HCT116 (cell line): ENCODE measurements at places on chromosomes 5 and 9.

DNA sequence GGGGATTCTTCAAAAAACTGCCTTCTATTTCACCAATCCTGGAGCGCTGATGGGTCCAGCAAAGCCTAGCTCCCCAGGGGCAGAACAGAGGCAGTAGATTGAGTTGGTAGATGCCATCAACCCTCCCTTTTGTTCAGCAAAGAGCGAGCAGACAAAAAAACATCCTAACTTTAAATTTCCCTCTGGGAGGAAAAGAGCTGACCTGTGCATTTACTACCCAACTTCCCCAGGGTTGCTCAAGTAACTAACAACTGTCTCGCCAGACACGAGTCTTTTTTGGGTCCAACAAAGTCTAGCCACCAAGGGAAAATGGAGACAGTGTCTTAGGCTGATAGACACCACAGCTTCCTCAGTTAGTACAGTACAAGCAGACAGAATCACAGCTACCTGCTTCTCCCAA is 476.3 kb upstream of the GRIA1 start:
- no peak for DNase-seq

- DNase-seq, result no peak
These were observed 24.6 kb upstream of the ANKH start for GRCh38 chr5:14896131-14896530.

DNA sequence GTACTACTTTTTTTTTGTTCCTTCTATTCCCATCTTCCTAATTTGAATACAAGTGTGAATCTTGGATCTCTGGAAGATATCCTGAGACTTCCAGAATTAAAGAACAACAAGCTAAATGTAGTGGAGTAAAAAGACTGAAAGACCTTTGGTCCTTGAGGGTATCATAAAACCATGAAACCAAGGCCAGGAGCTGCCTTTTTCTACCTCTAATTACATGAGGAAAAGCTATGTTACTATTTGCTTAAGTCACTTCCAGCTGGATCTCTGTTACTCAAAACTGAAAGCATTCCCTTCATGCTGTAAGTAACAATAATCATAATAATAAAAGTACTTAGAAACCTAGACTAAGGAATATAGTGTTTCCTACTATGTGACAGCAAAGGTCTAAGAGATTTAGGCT is 649.6 kb downstream of the KCTD16 start:
- no peak for DNase-seq

DNA sequence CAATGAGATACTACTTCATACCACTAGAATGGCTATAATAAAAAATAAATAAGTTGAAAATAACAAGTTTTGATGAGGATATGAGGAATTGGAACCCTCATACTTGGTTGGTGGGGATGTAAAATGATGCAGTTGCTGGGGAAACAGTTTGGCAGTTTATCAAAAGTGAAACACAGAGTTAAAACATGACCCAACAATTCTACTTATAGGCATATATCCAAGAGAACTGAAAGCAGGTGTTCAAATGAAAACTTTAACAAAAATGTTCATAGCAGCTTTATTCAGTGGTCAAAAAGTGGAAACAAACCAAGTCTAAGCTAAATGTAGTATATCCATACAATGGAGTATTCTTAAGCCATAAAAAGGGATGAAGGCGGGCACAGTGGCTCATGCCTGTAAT is 13.1 kb upstream of the LHFPL2 start:
- DNase-seq, result no peak

DNA sequence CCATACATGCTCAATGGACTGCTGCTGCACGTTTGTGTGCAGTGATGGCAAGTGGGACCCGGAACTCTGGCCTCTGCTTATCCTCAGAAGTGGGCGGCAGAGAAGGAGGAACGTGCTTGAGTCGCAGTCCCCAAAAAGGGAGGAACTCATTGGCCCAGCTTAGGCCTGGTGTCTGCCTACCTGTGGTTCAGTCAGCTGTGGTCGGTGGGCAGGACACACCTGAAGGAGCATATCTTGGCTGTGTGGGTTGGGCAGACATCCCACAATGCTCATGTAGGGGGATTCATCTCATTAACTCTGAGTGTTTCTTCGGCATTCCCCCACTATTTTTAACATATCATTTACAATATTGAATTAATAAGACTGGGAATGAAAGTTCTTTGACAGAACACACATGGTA is 122.9 kb upstream of the IL12B start:
- DNase-seq, result no peak
